ENCODE measurements at places on chromosomes 12 and 14. TPM values are rescaled to one million over a fixed set of nuclear protein-coding genes. Genes with fewer than 3 reads are reported as not detected.
A peak's percentile ranks its signal among the peaks of the same experiment; 100 is the strongest.

DNA sequence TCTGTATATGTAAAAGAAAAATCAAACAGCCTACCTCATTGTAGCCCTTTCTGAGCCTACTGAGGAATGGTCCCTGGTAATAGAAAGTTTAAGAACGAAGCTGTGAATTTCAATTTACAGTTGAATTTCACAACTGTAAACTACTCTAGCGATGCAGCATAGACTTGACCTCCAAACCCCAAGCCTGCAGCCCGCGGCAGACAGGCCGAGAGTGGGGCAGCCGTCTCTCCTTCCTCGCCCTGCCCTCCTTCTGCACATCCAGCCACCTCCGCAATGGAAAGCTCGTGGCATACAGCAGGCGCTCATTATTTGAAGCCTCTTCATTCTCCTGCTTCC is 15.3 kb downstream of the RNASE2 start:
- DNase-seq = no peak

DNA sequence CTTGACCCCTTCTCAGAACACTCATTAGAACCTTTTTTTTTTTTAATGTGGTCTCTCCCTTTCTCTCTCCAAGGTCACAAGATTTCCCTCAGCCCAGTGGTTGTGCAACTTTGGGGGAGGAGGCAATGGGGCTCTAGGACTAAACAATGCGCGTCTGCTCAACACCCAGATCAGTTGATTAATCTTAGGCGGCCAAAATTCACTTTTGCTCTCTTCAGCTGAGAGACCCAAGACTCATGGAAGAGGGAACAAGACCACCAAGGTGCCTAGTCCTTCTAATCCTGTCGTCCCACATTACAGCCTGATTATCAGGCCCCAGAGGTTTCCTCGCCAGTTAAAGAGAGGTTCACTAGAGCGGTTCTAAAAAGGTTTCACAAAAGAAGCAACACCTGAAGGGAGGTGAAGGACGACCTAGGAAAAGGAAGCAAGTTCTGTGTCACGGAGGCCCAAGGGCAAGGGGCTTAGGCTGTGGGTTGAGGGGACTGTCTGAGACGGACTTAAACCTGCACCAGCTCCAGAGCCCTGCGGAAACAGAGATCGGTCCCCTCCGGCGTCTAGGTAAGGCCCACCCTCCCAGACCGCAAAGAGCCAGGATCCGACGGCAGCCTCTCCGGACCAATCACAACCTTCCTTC is 824 bp upstream of the TARBP2 start:
- peak; percentile 45 for DNase-seq

DNA sequence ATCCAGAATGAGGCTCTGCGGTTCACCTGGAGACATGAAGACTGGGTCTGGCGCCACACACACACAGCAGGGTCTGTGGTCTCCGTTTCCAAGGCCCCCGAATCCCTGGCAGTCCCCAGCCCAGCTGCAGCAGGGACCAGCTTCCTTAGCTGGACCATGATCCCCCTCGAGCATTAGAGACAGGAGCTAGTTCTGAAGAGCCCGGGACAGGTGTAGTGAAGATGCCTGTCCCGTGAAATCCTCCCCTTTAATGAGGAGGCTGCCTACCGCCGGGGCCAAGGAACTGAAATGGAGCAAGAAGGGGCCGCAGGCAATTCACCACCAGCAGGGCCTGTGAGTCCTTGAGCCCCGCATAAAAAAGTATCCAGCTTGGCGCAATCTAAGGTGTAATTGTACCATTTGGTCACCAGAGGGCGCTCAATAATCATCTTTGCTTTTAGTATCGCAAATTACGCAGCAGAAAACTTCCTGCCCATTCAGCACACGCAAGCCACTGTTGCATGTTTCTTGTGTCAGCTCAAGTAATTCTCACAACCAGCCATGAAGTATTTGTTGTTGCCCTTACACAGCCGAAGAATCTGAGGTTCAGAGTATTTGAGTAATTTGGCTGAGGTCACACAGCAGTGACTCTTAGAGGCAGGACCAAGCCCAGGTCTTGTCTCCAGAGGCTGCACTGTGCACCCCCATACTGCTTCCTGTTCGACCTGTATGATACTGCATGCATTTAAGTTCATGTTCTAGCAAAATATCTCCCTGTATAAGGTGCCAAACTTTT is 54.3 kb upstream of the PPP2R5C start:
- DNase-seq = peak; percentile 50

DNA sequence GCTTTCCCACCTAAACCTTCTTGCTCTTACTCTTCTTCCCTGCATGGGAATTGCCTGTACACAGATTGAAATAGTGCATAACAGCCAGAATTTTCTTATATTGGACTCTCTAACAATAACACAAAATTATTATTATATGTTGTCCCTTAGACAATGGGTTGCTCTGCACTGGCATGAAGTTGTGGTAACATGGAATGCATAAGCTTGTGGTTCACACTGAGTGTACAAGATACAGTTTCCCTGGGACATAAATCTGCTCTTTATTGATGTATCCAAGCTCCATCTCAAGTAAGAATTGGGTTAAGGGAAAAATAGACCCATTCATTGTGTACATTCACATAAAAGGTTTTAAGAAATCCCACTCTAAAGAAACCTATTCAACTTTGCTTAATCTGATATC is 114.4 kb upstream of the NTF3 start:
- DNase-seq = no peak

DNA sequence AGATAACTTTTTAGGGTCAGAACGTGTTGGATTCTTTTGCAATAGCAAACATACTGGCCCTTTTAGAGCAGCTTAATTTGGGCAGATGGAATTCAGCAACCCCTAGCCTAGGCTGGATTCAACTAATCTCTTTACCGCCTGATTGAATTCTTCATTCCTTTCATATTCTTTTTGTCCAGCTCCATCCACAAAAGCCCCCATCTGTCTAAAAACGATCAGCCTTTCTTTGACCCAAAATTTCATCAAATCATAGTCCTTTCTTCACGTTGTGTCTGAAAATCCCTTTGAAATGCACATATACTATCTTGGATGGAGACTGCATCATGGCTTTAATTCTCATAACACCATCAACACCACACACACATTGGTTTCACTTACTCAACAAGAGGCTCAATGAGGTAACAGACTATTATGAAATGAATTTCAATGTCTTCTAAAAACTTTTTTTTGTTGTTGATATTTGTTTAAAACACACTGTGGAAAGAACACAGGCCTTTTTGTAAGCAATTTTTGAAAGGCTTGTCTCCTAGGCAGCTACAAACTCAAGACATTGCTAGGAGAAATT is 128.0 kb upstream of the EEA1 start:
- no peak for DNase-seq

- DNase-seq = no peak
Measured at GRCh38 chr12:131830914-131831571, 2.9 kb downstream of the MMP17 start.

- DNase-seq = no peak
Measured at GRCh38 chr14:61557262-61557661, 138.1 kb upstream of the HIF1A start.

DNA sequence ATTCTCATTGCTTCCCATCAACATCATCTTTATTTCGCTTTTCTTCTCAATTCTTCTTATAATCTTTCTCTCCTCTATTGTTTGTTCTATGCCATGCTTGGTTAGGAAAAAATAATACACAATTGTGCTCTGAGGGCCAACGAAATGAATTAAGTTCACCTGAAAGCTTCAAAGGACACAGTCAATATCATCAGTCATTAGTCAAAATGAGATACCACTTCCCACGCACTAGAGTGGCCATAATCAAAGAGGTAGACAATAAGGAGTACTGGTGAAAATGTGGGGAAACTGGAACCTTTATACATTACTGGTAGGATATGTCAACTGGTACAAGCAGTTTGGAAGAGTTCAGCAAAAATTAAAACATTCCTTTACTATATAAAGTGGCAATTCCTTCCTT is 91.5 kb downstream of the TMTC1 start:
- no peak for DNase-seq

The SCNN1A gene
- total RNA-seq = 289 TPM

The UNC79 gene
- 0.09 TPM for total RNA-seq

The GPRC5D gene
- not detected for total RNA-seq
